ENCODE measurements at places on chromosomes 3 and 15.

GRCh38 chr15:40259021-40259420 lies 20.2 kb downstream of the PAK6 start:
- DNase-seq = no peak

GRCh38 chr3:123536153-123536895 lies 48.5 kb downstream of the HACD2 start:
- no peak for DNase-seq

DNA sequence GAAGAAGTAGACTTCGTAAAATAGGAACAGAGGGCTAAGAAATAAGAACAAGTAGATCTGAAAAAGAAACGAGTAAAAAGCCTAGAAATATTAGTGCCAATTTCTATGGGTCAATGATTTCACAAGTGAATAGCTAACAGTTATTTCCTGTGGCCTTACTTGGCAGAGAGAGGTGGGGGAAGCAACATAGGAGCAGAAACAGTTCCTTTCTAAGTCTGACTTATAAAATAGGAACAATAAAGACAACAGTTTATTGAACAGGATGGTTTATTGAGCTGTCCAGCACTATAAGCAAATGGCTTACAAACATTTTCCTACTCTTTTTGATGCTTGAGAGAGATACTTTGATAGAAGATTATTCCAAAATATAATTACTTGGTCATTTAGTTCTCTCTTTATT lies 37.9 kb downstream of the AGTR1 start:
- DNase-seq = no peak

- DNase-seq = peak; percentile 16
Observed at GRCh38 chr15:50107591-50108408, 11.2 kb downstream of the ATP8B4 start.

DNA sequence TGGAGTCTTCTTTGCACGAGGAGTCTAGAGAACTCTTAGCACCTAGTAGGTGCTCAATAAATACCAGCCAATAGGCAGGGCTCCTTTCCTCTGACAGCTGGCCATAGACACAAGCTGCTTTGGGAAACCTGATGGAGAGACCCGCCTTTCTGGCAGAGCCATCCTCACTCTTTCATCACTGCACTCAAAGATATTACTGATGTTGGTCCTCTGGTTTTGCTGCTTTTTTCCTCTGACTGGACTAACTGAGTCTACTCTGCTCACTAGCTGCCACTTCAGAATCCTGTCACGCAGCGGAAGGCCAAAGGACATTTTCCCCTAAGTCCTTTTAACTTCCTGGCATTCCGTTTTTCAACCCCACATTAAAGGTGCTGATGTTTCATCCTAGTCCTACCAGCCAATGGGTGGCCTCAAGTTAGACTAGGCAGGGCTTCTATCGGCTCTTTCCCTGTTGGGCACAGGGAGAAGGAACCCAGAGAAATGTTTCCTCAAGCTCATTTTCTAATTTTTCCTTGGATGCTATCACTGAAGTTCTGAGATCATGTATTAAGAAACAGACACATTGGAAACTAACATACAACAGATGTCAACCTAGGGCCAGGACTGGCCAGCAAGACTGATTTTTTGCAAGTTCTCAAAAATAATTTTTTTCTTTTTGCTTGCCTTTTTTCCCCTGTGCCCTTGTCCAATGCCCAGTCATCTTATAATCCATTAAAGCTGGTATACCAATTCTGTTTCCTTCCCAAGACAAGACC lies 132.8 kb upstream of the ICE2 start:
- DNase-seq = no peak

GRCh38 chr15:40051616-40052415 lies 12.8 kb upstream of the SRP14 start:
- DNase-seq = peak; percentile 82

DNA sequence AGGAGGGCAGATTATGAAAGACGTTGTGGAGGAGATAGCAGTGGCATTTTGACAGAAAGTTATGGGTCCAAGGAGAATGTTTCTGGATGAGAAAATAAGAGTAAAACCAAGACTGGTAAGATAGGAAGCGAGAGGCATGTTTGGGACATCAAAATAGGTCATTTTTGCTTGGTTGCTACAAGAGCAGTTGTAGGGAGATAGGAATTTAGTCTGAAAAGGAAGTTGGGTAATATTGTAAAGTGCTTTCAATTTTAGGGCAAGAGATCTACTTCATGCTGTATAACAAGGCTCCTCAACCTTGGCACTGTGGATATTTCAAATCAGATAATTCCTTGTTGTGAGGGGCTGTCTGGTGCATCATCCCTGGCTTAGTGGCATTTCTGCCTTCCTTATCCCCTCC lies 118.0 kb upstream of the DPH6 start:
- DNase-seq = no peak

DNA sequence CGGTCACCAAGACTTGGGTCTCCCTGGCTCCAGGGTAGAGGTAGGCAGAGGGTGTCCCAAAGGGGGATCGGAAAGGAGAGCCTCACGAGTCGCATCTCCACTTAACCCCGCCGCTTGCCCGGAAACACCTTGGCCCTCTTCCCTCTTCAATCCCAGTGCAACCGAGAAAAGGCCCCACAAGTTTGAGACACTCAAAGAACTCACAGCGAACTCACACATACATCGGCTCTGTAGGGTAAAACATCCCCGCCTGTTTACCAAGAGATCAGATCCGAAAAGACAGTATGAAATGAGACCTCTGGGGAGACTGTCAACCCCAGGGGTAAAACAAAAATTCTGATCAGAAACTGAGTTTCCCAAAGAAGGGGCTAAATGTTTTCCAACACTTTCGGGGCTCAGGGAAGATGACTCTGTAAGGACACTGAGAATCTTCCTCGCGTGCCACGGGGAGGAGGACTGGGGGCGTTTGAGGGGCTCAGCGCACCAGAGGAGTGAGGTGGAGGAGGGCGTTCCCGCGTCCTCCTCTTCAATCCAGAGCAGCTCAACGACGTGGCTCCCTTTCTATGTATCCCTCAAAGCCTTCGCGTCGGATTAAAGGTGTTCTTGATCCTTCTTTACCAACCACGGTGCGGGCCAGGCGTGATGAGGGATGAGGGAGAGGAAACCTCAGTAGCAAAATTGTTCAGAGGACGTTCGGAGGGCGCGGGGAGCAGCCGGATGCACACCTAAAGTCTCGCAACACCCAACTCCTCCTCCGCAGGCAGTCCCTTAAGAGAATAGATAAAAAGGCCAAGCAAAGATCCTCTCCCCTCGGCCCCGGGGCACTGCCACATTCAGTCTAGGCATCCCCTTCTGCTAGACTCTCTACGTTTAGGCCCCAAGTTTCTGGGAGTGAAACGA lies 3.7 kb downstream of the WNT5A start:
- DNase-seq = no peak

DNA sequence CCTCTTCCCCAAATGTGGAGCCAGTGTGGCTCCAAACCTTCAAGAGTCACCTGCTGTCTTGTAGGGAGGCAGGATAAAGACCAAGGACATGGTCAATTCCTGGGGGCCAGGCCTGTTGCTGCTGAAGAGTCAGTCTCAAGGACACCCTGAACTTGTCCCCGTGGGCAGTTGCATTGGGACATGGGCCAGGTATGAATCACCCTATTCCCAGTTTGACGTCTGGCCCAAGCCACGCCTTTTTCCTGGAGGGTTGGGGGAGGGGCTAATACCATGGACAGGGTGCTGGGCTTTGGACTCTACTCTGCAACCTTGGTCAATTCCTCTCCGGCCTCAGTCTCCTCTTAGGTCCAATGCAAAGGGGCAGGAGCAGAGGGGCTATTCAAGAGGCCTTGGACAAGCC lies 10.4 kb downstream of the ATP2B2 start:
- no peak for DNase-seq

DNA sequence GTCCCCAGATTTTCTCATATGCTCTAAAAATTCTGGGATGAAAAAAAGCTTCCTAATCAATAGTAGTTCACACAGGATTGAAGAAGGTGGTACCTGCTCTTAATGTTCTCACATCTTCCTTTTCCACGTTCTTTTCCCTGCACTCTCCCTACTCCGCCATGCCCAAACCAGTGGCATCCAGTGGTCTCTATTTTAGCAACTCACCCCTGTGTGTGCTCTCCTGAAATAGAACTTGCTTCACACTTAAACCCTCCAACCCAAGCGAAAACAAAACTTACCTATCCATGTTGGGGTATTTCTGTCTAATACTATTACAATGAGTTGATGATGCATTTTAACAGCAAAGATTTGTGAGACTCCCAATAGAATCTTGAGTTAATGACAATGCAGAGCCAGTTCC lies 148.8 kb downstream of the PLD1 start:
- DNase-seq = no peak

DNA sequence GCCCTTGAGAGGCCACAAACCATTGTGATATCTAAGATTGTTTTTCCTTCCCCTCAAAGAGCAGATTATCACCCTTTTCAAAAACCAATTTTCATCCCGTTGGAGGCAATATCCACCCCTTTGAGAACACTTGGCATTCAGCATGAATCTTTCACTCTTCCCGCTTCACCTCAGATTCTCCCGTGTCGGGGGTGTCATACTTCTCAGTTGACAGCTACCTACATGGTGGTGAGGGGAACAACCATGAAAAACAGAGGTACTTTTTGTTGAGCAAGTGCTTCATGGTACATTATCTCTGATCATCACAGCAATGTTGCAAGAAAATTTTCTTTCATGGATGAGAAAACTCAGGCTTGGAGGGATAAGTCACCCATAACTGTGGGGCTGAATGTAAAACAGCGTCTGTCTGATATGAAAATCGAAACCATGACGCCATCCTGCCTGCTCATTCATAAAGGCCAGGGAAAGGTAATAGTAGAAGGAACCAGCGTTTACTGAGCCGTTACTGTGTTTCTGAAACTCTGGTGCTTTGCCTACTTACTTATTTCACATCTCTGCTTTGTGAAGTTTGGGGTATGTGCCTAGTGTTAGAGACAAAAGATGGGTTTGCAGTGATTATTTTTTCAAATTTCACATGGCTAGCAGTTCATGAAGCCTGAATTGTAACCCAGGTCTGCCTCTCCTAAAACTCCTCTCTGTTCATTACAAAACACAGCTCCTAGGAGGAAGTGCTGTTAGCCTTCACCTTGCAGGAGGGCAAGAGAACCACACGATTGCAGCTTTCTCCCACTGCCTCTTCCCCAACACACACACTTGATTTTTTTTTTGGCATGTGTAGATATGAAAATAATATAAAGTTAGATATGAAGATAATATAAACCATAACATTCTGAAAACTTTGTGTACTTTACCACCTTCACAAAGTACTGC lies 35.4 kb downstream of the SV2B start:
- no peak for DNase-seq

GRCh38 chr3:44555723-44556122 lies 730 bp downstream of the ZKSCAN7 start:
- no peak for DNase-seq

DNA sequence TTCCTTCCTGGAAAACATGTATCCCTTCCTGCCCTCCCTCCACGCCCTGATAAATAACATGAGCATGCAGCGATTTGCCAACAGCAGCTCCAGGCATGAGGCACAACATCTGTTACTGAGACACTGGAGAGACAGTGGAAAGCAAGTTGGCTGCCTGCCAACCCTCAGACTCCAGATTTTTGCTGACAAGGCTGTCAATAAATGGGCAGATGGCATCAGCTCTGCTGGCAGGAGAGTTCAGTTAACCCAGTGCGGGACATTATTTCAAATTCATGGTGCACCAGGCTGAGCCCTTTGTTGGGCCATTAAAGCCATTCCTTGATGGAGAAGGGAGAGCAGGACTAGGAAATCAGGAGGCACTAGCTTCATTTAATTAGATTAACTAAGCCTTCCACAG lies 293.3 kb downstream of the MEX3B start:
- peak; percentile 57 for DNase-seq

DNA sequence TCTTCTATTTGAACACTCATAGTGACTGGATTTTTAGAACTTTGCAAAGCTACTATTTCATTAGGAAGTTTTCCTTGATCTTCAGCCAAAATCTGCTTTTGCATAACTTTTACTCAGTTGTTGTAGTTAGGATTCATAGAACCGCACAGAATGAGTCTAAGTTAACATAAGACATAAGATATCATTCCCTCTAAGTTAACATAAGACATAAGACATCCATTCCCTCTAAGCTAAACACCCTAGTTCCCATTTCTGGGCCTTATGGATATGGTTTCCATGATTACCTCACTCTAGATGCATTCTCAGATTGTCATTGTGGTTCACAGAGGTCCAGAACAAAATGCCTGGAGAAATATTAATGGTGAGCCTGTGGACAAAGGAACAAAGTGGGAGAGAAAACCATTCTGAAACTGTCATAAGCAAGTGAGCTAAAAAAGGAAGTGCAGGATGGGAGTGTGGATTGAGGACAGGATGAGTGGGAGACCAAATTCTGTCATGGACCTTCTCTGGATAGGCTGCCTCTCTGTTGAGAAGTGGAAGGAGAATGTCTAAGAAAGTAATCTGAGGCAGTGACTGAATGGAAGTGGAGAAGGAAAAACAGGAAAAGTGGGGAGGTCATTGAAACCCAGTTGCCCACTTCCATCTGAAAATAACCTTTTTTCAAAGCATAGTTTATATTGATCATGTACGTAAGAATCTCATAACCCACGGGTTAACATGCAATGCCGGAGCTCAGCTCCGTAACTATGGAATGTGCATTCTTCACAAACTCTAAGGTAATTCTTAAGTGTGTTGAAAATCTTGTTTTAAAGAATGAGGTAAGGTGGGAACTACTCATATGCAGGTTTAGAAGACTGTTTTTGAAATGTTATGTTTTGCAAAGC lies 37.4 kb upstream of the SECISBP2L start:
- peak; percentile 49 for DNase-seq

DNA sequence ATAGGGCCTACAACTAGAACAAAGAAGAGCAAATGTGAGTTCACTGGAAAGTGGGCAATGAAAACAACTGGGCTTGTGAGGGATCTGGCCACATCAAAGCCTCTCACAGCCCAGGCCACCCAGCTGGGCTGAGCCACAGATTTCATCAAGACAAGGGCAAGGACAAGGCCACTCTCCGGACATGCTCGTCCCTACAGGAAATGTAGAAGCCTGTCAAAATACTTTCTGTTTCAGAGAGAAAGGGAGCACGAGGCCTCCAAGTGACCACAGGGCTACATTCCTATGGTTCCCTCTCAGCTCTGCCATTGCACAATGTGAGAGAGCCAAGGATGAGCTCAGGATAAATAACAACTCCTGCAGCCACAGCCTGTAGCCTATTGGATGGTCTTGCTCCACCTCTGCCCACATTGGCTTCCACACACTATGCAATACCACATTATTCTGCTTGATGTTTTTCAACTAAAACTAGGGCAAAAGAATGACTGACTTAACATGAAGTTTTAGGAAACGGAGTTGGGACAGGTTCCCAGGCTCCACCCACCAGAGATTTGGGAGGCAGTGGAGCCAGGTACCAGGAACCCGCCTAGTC lies 12.1 kb downstream of the TBC1D2B start:
- DNase-seq = peak; percentile 93

- DNase-seq = no peak
Observed at GRCh38 chr15:40789119-40789518, 17.8 kb upstream of the ZFYVE19 start.

All from trophoblast cell (in vitro differentiated cells and primary cell).